ENCODE measurements at places on chromosomes 13 and 19.

DNA sequence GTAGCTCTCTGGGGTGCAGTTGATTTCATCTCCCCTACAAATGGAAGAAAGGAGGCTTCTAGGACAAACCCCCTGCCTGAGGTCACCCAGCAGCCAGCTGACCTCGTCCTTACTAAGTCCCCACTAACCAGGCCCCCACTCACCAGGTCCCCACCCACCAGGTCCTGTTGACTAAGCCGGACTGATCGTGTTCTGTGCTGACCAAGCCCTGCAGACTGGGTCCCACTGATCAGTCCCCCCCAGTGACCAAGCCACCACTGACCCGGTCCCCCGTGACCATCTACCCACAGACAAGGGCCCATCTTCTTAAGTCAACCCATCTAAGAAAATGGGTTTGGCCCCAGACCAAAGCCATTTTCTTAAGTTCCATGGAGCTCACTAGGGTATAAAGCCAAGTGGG is 36.8 kb upstream of the TPM4 start:
- no peak for DNase-seq

GRCh38 chr19:30431591-30431990 is 59.4 kb downstream of the ZNF536 start:
- DNase-seq: no peak

GRCh38 chr13:38090913-38091312 is 221.3 kb upstream of the TRPC4 start:
- no peak for DNase-seq

DNA sequence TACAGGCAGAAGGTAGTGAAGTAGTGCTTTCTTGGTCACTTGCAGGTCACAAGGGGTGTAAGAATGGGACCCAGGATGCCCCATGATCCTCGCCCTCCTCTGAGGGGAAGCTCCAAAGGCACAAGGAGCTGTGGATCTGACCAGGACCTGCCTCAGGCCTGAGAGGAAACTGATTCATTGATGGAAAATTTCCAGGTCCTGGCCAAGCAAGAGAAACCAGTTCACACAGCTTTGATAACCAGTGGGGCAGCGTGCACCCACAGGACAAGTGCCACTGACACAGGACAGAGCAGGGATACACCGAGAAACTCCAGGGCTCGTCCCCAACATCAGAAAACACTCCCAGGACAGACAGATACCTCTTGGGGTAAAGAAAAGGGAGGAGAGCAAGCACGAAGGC is 177.1 kb downstream of the RBM26 start:
- DNase-seq: no peak

DNA sequence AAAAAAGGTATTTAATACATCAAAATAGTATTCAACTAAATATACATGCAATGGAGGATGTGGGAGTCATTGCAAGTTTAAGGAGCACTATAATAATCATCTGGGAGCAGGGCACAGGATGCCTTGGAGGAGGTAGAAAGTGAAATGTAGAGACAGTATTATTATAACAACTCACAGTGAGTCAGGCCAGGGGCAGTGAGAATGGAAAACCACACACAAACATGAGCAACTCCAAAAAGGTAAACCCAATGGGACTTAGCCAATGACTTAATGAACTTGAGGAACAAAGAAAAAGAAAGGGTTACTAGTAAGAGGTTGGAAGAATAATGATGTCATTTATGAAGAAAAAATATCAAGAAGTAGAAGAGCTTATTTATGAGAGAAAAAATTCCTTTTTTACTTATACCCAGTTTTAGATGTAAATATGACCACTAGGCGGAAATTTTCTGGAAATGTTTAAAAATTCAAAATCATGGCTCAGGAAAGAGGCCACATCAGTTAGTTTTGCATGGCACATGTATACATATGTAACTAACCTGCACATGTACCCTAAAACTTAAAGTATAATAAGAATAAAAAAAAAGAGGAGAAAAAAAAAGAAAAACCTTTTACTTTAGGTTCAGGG is 389.3 kb downstream of the SUCLA2 start:
- DNase-seq: no peak

DNA sequence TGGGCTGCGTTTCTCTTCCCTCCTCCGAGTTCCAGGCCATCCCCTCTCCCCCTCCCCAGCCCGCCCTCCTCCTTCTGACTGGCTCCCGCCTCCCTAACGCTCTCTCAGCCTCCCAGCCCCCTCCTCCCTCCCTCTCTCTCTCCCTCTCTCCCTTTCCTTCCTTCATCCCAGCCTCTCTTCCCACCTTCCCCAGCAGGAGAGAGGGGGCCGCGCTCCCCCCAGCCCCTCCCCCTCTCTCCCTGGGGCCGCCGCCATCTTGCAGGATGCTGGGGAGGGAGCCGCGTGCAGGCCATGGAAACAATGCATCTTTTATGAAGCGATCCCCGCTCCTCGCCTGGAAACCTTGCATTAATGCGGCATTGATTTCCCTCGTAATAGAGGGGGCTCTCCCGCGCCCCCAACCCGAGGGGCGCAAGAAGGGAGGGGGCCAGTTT is 42.6 kb upstream of the ADGRL1 start:
- DNase-seq: peak; percentile 49

DNA sequence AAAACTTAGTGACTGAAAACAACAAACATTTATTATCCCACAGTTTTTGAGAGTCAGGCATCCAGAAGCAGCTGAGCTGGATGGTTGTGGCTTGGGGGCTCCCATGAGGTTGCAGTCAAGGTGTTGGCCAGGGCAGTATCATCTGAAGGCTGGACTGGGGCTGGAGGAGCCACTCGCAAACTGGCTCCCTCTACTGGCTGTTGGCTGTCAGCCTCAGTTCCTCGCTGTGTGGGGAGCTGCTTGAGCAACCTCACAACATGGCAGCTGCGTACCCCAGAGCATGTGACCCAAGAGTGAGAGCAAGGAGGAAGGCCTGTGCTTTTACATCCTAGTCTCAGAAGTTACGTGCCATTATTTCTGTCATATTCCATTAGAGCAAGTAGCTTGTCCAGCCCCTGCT is 9.7 kb downstream of the YJU2 start:
- no peak for DNase-seq

DNA sequence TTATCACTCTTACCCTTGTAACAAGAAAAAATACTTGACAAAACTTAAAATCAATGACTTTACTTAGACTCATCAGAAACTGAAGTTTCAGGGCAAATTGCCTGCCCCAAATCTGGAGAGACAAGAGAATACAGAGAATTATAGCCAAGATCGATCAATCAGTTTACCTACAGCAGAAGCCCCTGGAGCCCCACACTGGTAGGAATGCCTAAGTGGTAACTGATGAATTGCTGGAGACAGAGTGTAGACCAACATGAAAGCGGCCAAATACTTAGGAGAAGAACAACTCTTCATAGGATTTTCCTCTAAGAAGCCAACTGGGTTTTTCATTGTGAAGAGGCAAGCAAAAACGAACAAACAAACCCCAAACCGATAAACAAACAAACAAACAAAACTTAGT is 1430.0 kb downstream of the EFNB2 start:
- DNase-seq: no peak

Measured in substantia nigra (tissue), 51 donors.